Fibroblast of lung (primary cell): ENCODE measurements at places on chromosomes 4 and X. TPM values are rescaled to one million over a fixed set of nuclear protein-coding genes. Genes with fewer than 3 reads are reported as not detected.

- peak; percentile 90 for DNase-seq
Observed at GRCh38 chr4:107951551-107951950, 20.2 kb downstream of the CYP2U1 start.

GRCh38 chr4:5781691-5782090 is 70.7 kb downstream of the EVC start:
- no peak for DNase-seq

DNA sequence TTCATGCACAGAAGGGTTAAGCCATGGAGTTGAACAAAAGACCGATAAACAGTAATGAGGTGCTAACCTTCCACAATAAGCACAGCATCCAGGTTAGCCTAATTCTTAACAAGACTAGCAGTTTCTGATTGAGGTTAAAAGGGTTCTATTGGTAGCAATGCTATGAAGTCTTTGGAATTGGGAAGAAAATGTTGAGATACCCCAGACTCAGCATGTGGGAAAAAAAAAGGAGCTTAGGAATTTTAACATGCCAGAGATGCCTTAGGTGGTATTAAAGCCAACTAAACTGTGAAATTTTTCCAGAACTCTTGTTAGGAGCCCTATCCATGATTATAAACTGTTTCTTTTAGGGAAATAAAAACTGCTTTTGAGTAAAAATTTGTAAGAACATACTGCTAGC is 391.7 kb downstream of the GABRG1 start:
- DNase-seq: no peak

- no peak for DNase-seq
Observed at GRCh38 chr4:79662651-79663050, 254.6 kb upstream of the GK2 start.

DNA sequence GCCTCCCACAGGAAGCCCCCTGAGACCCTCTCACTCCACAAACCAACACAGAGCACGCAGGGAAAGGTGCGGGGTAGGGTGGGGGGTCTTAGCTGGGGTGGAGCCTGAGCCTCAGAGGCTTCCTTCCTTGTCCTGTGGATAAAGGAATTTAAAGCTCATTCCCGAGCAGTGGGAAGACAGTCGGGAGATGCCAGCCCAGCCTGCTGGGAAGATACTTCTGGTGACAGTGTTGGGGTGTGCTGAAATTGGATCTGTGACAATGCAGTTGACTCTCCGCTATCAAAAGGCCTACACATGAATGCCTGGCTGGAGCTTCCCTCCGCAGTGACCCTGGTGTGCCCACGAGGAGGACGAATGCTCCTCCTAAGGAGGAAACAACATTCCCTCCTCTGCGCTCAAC is 45.5 kb downstream of the JAKMIP1 start:
- no peak for DNase-seq

- DNase-seq: no peak
Observed at GRCh38 chrX:10506781-10507180, 113.6 kb downstream of the MID1 start.

DNA sequence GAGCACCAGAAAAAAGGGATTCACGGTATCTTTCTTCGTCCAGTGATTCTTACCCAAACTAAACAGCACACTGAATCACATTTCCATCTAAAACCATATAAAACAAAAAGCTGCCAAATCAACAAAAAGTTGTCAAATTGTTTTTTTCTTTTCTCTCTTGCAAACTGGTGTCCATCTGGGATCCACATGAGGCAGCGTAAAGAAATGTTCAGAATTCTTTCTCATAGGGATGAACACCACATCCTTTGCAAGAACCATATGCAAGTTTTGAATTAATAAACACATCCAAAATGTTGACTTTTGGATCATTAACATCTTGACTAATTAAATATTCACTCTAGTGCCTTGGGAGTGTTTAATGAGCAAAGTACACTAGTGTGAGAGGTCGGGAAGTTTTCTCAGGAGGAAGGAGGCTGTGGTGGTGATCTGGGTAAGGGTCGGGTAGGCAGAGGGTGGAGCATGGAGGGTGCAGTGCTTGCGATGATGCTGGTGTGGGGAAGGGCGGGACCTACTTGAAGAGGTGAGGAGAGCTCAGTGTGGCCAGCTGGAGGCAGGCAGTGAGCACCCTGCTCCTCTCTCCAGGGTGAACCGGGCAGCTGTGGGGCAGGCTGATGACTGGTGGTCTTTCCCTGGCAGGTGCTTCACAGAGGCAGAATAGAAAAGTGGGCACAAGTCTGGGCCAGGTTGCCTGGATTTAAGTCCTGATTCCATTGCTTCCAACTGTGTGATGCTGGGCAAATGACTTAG is 72.8 kb downstream of the NSUN7 start:
- DNase-seq: no peak

DNA sequence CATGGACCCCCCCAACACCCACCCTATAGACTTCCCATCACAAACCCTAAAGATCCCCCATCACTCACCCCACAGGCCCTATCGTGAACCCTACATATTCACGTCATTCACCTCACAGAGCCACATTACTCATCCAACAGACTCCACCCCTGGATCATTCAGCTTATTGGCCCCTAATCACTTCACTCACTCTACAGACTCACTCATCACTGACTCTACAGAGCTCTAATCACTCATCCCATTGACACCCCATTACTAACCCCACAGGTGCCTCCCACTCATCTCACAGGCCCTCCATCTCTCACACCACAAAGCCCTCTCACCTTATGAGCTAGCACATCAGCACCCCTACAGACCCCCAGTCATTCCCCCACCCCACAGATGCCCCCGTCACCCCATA is 6.3 kb upstream of the TBC1D25 start:
- DNase-seq: no peak

- DNase-seq: peak; percentile 60
Observed at GRCh38 chr4:166293556-166293955, 420.5 kb downstream of the TLL1 start.

DNA sequence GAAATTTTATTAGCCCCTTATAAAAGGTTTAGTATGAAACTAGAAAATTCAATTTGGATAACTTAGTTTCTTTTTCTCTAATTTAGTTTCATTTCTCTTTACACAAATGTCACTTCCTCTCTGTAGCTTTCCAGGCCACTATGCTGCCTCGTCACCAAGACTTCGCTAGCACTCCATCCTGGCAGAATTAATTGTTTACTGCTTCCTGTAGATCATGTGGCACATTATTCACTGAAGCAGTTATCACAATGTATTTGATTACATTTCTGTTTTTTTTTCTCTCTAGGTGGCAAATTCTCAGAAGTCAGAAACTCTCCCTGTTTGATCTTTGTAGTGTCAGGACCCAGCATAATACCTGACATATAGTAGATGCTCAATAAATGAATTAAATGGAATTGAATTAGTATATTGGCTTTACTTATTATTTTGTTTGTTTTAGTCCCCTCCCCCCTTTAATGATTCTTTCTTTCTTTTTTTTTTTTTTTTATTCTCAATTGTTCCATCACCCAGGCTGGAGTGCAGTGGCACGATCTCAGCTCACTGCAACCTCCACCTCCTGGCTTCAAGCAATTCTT is 9.3 kb upstream of the SAT1 start:
- DNase-seq: no peak

DNA sequence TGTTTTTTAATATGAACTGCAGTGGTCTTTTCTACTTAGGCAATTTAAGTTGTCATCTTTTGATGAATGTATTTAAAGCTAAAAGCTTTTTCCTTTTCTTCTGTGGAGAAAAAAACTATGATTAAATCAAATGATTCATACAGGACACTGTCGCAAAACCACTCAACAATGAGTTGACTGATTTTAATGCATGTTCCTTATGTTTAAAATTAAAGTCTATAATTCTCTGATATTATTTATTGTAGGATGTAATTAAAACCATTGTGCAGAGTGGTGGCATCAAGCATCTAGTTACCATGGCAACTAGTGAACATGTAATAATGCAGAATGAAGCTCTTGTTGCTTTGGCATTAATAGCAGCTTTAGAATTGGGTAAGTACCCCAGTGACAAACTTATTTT is 172.5 kb downstream of the RAP1GDS1 start:
- DNase-seq: peak; percentile 16

The KIAA1210 gene
- total RNA-seq: not detected in 2 replicates

The MGARP gene
- total RNA-seq: 12.3 and 15.2 TPM in 2 replicates
